ENCODE measurements at places on chromosomes 1 and 21.

DNA sequence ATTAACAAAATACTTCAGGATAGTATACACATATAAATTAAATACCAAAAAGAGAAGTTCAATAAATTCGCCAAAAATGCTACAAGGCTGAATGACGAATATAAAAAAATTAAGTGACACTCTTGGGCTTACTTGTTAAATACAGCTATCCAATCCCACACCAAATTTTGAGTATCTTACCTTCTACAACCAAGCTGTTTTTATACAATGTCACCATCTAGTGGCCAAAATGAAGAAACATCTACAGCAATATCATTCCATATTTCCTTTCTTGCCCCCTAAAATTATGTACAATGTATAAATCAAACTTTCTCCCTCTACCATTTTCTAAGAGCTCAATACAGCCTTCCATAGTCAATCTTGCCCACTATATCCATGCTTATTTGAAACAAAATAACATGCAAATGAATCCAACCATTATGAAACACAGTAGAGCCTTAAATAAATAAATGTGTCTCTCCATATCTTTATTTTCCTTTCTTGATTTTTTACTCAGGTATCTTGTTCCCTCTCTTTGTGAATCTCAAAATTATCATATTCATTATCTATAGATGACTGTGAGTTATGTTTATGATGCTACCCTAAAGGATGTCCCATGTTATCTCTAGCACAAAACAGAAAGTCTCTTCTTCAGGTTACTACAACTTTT is 86.3 kb downstream of the ACBD6 start:
- DNase-seq = no peak

- DNase-seq = peak; percentile 33
Measured at GRCh38 chr1:145846201-145846612, 777 bp downstream of the NUDT17 start.

- no peak for DNase-seq
Measured at GRCh38 chr1:241266121-241266520, 90.9 kb downstream of the RGS7 start.

- DNase-seq = no peak
Measured at GRCh38 chr1:58031416-58031815, 515.1 kb downstream of the OMA1 start.

DNA sequence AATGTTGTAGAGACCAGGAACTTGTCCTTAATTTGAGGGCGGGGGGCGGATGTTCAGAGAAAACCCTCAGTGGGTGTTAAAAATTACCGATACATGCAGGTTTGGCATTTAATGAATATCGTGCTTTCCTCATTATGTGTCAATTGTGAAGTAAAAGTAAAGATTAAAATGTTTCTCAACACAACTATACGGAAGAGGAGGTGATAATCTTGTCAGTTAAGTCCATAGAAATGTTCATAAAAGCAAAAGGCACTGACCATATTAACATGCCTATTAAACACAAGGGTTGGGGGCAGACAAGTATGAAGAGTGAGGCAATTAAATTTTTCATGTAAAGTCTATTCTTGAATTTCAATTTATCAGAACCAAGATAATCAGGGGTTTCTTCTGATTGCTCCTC is 1.3 kb downstream of the BRINP3 start:
- no peak for DNase-seq

DNA sequence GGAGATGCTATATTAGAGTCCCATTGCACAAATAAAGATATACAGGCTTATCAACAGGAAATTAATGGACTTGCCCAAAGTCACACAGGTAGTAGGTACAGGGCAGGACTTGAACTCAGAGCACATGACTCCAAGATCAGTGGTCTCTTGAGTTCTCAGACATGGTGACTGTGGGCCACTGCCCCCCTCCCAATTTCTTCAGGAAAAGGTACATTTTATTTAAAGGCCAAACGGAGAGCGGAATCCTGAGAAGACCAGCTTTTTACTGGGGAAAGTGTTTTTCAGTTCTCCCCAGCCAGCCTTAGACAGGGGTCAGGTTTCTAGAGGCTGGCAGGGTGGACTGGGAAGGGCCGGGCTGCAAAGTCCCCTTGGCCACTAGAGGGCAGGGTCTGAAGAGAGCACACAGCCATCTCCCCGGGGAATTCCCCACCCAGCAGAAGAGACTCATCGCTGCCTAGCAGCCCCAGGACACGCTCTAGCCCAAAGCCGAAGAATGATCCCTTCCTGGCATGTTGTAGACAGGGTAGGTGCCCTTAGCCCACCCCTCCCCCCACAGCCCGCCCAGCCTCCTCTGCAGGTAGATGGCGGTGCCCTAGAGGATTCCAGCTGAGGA is 29.7 kb downstream of the ACP6 start:
- DNase-seq = peak; percentile 85

DNA sequence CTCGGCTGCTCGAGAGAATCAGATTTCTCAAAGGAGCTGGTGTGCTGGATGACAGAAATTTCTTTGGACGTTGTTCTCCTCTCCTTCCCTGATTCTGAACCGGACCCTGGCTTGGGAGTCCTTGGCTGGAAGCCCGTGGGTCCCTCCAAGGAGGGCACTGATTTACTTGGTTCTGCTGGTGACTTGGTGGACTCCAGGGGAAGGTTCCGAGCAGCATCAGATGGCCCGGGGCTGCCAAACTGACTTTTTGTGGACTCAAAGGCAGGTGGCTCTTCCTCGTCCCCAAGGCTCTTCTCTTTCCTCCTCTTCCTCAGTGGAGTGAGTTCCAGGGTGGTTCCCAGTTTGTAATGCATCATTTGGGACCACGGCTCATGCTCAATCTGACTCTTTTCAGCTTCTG is 97.9 kb upstream of the EDN2 start:
- no peak for DNase-seq

DNA sequence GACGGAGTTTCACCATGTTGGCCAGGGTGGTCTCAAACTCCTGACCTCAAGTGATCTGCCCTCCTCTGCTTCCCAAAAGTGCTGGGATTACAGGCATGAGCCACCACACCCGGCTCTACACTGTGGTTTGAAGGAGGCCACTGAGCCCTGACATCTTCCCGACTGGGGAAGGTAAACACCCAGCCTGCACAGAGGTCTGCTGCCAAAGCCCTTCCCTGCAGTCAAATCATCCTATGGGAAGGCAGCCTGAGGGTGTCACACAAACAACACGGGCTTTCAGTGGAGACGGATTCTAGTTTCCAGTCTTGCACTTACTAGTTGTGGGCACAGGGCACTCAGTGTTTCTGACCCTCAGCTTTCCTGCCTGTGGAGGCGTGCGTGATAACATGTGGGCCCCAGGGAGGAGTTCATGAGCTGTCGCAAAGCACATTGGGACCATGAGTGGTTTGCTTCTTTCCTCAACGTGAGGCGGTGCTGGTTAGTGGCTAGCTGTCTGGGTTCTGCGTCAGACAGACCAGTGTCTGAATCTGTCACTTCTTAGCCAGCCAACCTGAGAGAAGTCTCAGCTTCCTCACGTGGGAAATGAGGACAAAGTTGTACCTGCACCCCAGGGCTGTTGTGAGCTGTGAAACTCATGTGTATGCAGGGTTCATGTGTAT is 21.5 kb upstream of the OPRD1 start:
- DNase-seq = no peak

DNA sequence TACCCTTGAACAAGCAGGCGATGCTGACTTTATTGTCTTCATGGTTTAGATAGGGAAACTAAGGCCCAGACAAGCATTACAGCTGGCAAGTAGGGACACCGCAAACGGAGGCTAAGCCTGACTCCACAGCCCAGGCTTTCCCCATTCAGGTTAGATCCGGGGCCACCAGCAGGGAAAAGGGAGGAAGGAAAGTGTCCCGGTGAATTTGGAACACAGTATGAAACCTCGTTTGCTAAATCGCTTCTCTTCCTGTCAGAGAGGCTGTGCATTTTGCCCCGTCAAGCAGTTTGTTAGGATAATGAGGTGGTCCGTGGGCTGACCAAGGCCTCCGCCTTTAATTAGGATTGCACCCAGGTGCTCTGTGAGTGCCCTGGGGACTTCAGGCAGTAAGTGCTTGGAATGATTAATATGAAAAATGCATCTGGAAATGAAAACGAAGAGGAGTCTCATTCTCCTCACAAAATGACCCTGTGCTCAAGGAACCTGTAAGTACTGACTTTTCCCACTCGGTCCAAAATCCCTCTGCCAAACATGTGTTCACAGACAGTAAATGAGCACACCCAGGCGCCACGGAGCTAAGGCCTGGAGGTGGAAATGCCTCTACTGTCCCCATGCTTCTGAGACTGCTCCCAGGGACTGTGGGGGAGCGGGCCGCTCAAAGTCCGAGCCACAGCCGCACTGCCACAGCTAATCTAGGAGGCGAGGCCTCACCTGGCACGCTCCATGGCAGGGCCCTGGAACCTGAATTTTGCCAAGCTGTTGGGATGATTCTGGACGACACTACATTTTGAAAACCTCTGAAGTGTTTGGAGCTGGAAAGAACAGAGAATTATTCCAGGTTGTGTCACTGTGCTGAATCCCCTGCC is 234.1 kb downstream of the SDCCAG8 start:
- DNase-seq = no peak

GRCh38 chr1:245687636-245688535 is 533.1 kb downstream of the KIF26B start:
- no peak for DNase-seq

GRCh38 chr1:95686217-95686616 is 452.2 kb downstream of the RWDD3 start:
- DNase-seq = no peak

DNA sequence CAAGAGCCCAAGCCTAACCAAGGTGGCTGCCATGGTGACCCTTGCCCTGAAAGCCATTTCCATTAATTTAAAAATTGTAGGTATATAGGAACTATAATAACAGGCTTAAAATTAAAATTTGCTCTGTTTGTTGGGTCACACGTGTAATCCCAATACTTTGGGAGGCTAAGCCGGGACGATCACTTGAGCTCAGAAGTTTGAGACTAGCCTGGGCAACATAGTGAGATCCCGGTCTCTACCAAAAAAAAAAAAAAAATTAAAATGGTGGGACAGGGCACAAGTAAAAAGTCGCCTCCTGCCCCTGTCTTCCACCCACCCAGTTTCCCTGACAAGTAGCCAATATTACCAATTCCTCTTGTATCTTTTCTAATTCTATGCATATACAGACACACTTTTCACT is 6.6 kb downstream of the CAPZA1 start:
- DNase-seq = no peak

DNA sequence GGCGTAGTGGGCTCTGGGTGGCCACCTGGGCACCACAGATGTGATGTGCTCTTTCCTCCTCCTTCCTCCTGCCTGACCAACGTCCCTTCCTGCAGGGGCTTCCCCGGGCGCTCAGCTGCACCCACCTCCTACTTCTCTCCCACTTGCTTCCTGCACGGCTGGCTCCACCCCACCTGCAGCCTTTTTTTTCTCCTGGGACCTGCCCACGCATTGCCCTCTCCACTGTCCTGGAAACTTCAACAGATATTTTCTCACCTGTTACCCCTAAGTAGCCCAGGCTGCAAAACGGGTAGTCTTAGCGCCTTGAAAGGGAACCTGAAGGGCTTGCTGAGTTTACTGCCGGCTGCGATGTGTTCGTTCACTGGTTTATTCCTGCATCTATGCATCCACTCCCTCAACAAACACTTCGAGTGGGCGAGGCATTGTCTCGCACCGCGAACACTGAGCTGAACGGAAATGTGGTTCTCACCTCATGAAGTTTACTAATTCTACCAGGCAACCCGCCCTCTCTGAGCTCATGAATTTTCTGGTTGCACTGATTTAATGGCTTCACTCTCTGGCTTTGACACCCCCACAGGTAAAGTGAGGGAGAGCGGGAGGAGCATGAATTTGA is 23.6 kb downstream of the ZBTB18 start:
- peak; percentile 53 for DNase-seq

DNA sequence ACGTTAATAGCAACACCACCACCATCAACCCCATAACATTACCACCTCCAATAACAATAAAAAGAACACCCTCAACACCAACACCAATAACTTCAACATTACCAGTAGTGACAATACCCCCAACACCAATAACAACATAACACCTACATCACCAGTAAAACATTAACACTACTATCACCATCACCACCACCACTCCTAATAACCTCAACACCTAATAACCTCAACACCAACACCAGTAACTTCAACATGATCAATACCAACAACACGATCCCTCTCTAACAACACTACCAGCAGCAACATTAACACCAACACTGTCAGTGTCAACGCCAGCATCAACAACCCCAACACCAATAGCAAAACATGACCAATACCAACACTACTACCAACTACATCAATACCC is 57.2 kb downstream of the TAS1R2 start:
- no peak for DNase-seq

DNA sequence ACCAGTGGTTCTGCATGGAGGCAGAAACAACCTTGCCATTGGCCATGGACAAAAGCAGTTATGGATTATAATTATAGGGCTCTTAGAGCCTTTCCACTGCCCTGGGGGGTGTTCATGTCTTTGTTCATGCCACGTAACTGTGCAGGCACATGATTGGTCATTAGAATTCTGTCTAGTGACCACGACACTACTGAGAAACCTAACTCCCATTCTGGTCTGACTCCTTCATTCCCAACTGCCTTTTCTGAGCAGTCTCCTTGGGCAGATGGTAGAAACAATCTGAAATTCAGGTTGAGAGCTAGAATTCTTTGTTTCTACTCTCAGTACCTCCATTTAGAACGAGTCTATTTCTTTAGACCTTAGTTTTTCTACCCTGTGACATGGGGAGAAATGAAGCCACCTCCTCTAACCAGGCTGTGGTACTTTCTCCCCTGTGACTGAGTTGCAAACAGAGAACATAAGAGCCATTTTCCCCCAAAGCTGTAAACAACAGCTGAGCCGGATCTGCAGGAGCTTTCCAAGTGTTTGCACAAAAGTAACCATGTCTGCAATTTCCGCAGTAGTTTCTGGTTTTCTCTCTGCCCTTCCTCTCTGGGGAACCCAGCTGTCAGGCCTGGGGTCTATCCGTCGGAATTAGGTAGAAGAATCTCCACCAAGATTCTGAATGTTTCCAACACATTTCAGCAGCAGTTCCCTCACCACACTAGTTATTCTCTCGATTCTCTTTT is 37.7 kb upstream of the IPO9 start:
- DNase-seq = no peak

- DNase-seq = no peak
Measured at GRCh38 chr1:171141688-171142415, 43.2 kb upstream of the FMO2 start.

DNA sequence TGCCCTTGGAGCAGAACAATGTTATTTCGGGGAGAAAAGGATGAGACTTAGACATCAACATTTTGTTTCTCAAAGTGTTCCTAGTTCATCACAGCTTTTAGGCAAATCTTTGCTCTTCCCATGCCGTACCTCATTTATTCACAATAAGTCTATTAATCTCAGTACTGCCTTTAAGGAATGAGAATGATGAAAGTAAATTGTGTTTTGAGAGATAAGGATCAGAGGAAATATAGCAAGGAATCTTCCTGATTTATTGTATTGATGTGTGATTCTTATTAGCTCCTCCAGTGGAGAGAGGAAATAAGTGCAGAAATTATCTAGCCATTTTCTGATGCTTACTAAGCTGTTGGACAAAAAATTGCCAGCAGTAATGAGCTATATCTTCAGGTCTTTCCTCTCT is 2.0 kb downstream of the POLR3C start:
- no peak for DNase-seq

GRCh38 chr1:230977761-230978490 is 735 bp downstream of the TTC13 start:
- DNase-seq = peak; percentile 43

- DNase-seq = no peak
Measured at GRCh38 chr1:172357753-172358385, 62.6 kb upstream of the C1orf105 start.

- DNase-seq = no peak
Measured at GRCh38 chr1:29671446-29672356, 435.4 kb downstream of the PTPRU start.

- no peak for DNase-seq
Measured at GRCh38 chr1:69700770-69701169, 133.0 kb downstream of the LRRC7 start.
